ENCODE measurements at places on chromosomes 2 and 18.

- DNase-seq, result no peak
Observed at GRCh38 chr2:113149553-113150257, 22.3 kb downstream of the IL1RN start.

- peak; percentile 10 for DNase-seq
Observed at GRCh38 chr2:211737282-211737681, 801.3 kb downstream of the ERBB4 start.

- DNase-seq, result peak; percentile 71
Observed at GRCh38 chr18:73879766-73880165, 267.9 kb downstream of the FBXO15 start.

- peak; percentile 75 for DNase-seq
Observed at GRCh38 chr2:181955010-181955409, 30.6 kb upstream of the PPP1R1C start.

- peak; percentile 93 for DNase-seq
Observed at GRCh38 chr18:68215931-68216330, 499.0 kb downstream of the TMX3 start.

GRCh38 chr2:219327719-219328118 is 4.8 kb downstream of the RESP18 start:
- no peak for DNase-seq

- DNase-seq, result no peak
Observed at GRCh38 chr2:24618144-24618543, 127.1 kb downstream of the NCOA1 start.

- DNase-seq, result no peak
Observed at GRCh38 chr2:236558036-236558435, 11.6 kb upstream of the ACKR3 start.

DNA sequence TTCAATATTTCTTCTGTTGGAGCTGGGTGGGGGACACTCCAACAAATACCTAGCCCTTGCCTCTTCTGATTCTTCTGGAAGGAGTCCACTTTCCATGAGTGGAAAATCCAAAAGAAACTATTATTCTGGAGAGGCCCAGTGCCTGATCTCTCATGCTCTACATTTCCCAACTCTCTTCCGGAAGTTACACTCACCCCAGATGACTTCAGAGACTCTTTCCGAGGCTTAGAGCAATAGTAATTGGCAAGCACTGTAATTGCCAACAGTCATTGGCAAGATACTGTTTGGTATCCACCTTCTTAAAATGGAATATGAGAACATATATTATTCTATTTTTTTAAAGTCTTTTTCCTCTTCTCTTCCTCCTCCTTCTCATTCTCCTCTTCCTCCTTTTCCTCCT is 60.5 kb upstream of the CYRIA start:
- no peak for DNase-seq

DNA sequence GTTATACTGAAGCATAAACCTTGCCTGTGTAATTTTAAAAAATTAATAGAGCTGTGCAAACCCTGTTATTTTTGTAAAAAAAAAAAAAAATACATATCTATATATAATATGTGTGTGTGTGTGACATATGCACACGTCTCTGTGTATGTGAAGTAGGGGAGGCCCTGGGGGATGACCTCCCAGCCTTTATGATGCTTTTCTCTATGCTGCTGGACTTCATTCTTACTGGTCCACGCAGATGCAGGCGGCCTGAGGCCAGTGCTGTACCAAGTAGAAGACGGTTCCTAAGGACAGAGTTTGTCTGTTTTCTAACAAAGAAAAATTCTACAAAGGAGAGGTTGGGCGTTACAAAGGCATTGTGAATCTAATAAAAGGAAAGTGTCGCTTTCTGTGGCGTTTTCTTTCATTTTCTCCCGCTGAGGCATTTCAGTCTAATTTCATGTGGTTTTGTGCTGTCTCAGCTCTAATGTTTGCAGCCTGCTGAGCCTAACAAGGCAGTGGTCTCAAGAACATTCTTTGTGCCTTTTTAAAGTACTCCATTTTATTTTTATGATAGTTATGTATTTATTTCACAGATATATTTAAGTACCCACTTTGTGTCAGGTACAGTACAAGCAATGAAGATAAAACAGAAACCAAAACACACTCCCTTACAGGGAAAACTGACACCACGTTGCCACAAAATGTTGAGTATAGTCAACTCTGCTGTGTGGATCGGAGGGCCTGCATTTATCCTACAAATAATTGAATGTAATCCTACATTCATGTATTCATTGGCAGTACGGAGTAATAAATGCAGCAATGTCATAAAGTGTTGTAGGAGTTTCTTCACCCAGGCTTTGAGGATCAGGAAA is 118.0 kb downstream of the RAB3GAP1 start:
- no peak for DNase-seq

Data from EL (cell line).